ENCODE measurements at places on chromosomes 3 and 15. TPM values are rescaled to one million over a fixed set of nuclear protein-coding genes. Genes with fewer than 3 reads are reported as not detected.
A peak's percentile ranks its signal among the peaks of the same experiment; 100 is the strongest.

The GOLGA8G gene
- polyA plus RNA-seq, result not detected

- DNase-seq, result no peak
Observed at GRCh38 chr3:191648787-191649186, 187.8 kb downstream of the PYDC2 start.

The PPP1R14D gene
- 0.69 TPM for polyA plus RNA-seq

The KLHL6 gene
- polyA plus RNA-seq, result 1.4 TPM

DNA sequence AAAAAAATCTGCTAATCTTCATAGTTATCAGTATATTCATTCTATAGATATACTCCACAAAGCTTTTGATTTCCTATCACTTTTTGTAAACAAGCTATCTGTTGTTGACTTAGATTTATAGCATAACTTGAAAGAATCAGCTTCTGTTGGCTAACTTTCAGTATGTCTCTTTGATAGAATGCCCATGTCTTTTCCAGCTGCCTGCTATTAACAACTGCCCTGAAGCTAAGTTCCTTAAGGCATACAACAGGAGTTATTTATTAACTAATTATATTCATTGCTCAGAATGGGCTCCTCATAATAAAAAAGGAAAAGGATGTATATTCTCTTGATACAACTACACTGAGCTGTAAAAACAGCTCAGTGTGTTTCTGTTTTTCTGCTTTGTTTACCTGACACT, 293.9 kb downstream of the TUSC7 start:
- DNase-seq, result no peak

The UBA3 gene
- polyA plus RNA-seq, result 79.9 TPM

- DNase-seq, result no peak
Observed at GRCh38 chr3:54983266-54984099, 55.6 kb upstream of the LRTM1 start.

DNA sequence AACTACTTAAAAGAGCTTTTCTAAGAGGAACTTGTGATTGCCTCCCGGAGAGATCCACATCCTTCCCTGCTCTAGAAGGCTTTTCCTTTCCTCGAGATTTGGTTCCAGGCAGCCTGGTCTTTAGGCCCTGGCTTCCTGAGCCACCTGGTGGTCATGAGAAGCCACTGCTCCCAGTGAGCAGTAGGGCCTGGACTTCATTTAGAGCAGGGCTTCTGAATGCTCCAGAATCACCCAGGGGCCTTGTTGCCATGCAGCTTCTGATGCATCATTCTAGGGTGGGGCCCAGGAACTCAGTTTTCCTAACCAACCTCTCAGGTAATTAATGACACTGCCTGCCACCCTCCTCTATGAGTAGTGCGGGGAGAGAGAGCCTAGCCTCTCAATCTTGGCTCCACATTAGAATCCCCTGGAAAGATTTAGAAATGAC, 29.6 kb downstream of the PSMD6 start:
- peak; percentile 69 for DNase-seq
